NT2/D1 (cell line): ENCODE measurements at places on chromosomes 4 and X.

GRCh38 chr4:107757283-107757682 lies 37.2 kb upstream of the PAPSS1 start:
- DNase-seq = no peak

GRCh38 chr4:13368217-13368616 lies 115.9 kb downstream of the RAB28 start:
- no peak for DNase-seq

DNA sequence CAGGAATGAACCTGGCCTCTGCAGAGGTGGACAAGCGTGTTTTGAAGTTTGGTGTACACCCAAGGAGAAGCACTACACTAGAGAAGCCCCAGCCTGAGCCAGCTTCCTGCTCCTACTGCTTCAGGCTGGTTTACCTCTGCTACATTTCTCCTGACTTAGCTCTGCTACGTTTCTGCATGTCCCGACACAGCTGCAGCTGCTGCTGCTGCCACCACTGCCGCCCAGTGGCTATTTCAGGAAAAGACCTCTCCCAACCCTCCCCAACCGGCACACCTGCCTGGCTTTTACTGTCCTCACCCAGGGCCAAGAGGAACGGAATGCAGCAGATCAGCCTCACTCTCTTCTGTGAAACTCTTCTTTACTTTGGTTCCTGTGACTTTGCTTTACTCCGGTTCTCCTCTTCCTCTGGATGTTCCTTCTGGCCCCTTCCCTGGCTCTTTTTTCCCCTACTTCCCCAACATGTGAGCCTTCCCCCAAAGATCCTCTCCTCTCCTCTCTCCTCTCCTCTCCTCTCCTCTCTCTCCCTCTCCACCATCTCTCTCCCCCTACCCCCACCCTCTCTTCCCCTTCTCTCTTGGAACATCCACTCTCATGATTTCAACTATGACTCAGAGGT lies 3.1 kb upstream of the P2RY4 start:
- DNase-seq = peak; percentile 57

GRCh38 chr4:41204400-41204978 lies 9.9 kb downstream of the APBB2 start:
- no peak for DNase-seq

GRCh38 chr4:107888237-107888636 lies 43.1 kb upstream of the CYP2U1 start:
- DNase-seq = no peak

- no peak for DNase-seq
These were observed 87.2 kb upstream of the KLF3 start for GRCh38 chr4:38576767-38577166.

DNA sequence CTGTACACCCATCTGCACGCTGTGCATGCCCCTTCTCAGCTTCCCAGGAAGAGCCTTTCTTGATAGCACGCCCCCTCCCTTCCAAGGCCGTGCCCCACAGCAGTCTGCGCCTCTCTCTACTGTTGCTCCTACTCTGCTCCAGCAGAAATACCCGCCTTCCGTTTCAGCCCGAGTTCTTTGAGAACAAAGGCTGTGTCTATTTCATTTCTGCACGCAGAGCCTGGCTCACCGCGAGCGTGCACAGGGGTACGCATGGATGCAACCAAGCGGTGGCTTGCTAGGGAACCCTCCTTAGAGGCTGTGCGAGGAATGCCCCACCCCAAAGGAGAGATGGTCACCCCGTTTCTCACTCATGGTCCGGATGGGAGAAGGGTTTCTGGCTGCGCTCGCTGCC lies 485 bp downstream of the AADAT start:
- DNase-seq = no peak

- DNase-seq = no peak
These were observed 72.2 kb downstream of the CRLF2 start for GRCh38 chrX:1140236-1140681.

GRCh38 chr4:14165222-14165920 lies 537.8 kb upstream of the BOD1L1 start:
- DNase-seq = no peak

DNA sequence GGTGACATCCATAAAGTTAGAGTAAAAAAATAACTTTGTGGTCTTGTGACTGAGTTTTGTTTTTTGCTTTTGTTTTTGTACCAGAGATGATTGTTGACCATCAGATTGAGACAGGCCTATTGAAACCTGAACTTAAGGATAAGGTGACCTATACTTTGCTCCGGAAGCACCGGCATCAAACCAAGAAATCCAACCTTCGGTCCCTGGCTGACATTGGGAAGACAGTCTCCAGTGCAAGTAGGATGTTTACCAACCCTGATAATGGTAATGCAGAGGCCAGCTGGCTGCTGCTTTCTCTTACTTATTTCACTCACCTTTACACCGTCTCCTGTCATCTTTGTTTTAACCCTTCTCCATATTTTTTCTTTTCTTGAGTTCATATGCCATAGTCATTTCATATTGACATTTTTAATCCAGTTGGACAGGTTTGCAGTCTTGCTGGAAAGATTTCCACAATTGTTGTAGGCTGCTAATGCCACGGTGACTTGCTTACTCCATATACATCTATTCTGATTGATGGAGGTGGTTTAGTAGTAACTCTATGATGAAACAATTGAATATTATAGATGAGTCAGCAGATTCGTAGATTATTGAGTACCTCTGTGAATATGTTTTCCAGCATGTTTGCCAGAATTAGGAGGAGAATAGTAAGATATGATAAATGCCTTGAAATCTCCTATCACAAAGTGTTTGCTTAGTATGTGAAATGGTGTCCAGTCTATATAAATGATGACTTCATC lies 18.3 kb downstream of the SLC4A4 start:
- DNase-seq = no peak

DNA sequence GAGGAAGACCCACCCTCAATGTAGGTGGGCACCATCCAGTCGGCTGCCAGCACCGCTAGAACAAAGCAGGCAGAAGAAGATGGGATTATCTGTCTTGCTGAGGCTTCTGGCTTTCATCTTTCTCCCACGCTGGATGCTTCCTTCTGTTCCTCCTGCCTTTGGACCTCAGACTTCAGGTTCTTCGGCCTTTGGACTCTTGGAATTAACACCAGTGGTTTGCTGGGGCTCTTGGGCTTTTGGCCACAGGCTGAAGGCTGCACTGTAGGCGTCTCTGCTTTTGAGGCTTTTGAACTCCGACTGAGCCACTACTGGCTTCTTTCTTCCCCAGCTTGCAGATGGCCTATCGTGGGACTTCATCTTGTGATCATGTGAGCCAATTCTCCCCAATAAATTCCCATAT lies 55.1 kb downstream of the PDLIM5 start:
- no peak for DNase-seq

DNA sequence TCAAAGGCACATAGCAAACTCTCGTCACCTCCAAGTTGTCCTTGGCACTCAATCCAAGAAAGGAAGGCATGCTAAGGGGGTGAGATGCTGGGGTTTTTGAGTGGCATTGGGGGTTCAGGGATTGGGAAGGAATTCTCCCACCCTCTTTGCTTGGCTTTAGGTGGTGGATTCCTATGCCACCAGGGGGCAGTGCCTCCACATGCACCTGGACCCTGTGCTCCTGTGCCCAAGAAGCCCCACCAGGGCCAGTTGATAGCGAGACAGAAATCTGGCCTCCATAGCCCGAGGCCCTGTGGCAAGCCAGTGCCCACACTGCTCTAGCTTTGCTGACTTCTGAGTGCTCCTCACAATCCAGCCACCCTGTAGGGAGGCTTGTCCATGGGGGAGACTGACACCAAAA lies 2.0 kb upstream of the FATE1 start:
- no peak for DNase-seq

DNA sequence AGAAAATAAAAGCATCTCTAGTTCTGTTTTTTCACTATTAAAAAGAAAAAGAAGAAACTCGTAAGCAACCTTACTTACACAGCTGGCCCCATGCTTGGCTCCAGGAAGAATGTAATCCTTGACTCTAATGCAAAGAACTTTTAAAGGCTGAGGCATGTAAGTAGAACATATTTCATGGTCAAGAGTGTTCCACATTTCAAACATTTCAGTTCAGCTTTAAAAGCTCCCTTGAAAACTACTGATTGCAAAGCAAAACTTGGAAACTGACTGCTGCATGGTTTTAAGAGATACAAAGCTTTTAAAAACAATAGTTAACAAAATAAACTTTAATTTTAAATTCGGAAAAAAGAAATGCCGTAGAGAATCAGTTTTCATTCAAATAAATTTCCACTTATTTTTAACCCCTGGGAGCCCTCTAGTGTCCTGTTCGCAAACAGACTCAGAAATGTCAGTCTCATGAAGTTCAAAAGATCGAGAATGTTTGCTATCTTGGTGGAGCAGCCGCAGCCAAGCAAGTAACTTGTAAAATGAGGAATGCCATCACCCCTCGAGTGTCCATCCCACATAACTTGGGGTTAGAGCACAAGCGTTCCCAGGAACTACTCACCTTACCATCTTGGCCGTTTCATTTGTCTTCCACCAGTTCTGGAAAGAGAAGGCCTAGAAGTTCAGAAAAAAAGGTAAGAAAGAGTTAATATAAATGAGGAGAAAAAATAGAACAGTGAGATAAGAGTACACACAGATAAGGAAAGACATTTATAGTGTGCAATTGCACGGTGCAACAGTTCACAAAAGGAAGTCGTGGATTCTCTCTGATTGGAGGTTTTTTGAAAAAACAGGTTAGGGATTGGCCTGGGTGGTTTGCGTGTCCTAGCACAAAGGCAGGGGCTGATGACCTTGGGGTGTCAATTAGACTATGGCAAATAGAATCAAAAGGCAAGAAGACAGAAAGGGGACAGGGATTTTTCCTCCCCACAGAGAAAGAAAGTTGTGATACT lies at the start of gene GASK1B:
TSS of gene GASK1B (minus strand) at position 765 of the 998 bp plus-strand sequence. CDS start 1,650 bp downstream, outside the sequence.
- peak; percentile 32 for DNase-seq

DNA sequence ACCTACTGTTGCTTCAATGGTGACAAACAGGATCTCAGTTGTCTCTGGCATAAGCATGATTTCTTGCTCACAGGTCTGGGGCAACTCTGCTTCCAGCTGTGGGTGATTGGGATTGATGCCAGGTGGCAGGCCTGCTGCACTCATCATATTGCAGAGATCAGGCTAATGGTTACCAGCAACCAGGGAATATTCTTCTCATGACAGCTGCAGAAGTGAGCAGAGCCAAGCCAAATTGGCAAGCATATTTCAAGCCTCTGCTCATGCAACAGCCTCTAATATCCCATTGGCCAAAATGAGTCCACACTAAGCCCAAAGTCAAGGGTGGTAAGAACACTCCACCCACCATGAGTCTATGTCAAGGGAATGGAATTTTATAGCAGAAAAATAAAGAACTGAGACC lies 26.7 kb upstream of the TBC1D19 start:
- DNase-seq = no peak

GRCh38 chr4:20544645-20545044 lies 155.6 kb upstream of the PACRGL start:
- DNase-seq = peak; percentile 16

DNA sequence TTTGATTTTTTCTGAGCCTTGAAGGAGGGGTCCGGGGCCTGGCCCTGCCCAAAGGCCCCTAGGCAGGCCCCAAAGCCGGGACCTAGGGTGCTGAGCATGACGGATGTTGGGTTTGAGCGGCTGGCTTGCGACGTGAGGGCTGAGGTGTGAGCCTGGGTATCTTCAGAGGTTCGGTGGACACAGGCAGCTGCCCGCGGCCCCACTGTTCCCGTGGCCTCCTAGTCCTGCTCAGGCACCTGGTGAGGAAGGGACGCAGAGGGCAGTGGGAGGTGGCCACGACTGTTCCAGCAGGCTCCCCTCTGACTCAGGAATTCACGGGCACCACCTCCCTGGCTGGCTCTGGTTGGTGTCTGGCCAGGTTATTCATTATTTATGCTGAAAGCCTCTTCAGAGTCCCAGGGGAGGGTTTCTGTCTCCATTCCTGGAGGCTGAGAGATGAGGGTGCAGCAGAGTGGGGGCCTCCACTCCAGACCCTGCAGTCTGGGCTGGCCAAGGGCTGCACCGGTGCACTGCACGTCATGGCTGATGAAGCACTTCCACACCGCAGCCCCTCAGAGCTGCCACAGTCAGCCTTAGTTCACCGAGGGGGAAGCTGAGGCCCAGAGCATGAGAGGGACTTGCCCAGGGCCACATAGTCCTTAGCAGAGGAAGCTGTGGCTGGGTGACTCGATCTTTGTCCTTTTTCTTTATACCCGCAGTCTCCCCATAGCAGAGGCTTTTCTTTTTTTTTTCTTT lies 2.2 kb downstream of the MSANTD1 start:
- DNase-seq = no peak

DNA sequence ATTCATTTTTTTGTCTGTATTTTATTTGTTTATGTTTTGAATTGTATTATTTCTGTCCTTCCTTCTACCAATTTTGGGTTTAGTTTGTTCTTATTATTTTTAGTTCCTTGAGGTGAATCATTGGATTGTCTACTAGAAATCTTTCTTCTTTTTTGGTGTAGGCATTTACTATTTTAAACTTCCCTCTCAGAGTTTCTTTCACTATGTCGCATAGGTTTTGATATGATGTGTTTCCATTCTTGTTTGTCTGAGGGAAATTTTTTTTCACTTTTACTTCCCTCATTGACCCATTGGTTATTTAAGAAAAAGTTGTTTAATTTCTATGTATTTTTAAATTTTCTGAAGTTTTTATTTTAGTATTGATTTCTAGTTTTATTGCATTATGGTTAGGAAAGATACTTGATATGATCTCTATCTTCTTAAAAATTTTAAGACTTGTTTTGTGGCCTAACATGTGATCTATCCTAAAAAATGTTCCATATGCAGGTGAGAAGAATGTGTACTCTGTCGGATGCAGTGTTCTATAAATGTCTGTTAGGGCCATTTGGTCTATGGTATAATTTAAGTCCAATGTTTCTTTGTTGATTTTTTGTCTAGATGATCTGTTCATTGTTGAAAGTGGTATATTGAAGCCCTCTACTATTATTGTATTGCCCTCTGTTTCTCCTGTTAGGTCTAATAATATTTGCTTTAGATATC lies 68.8 kb downstream of the IL15 start:
- no peak for DNase-seq

GRCh38 chr4:158877069-158877468 lies 108.2 kb downstream of the FNIP2 start:
- DNase-seq = no peak

- DNase-seq = no peak
These were observed 1.8 kb downstream of the MAML3 start for GRCh38 chr4:140152013-140152703.

DNA sequence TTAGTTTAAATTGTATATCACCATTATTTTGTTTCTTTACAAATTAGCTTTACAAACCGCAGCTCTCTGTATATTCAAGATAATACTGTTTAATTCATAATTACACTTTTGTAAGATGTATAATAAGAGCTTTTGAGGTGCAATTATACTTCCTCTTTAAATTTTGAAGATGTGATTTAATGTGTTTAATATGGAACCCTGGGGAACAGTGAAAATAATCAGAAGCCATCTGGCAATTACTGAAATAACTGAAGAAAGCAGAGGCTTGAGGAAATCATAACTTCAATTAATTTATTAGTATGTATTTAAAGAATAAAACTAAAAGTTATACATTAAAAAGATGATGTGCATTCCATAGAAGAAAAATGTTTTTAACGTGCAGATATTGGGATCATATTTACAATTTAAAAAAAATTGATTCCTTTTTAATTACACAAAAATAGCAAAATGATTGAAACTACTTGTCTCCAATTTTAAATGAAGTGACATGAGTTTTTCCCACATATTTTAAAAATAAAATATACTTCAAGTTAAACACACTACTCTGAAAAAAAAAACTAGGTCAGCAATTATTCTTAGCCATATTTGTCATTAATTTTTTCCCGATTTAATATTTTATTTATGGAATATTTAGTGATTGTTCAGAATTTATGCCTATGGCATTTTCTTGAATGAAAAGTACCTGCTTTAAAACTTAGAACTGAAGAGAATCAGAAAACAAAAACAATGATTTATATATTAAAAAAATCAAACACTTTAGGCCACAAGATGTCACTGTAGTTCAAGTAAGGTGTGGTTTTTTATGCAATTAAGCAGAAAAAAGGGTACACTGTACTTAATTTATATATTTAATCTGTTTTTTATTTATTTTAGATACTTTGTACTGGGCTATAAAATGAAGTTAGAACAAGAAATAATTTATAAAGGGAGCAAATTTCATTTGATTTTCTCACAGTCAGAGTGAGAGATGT lies 942.7 kb upstream of the NDST4 start:
- DNase-seq = no peak
